ENCODE measurements at places on chromosomes 4 and X.

- peak; percentile 28 for DNase-seq
Measured at GRCh38 chrX:8726031-8726652, 5.8 kb downstream of the ANOS1 start.

GRCh38 chr4:71689822-71690221 lies 94.1 kb downstream of the GC start:
- no peak for DNase-seq

- DNase-seq: peak; percentile 74
Measured at GRCh38 chrX:16788477-16788876, 2.2 kb downstream of the TXLNG start.

DNA sequence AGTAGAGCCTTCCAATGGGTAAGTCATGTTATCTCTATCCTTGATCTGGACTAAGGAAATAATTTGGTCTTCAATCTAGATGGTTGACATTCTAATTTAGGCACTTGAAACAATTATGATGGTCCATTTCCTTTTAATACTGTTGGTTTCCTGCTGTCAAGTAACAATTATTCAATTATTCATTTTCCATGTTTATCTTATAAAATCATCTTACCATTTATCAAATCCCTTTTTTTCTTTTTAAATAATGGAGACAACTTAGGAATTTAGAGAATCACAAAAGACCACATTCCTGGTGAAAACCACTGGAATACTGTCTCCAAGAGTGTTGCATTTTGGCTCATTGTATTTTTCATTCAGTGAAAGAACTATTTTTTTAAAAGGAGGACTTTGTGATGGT lies 148.7 kb upstream of the CTSO start:
- no peak for DNase-seq

DNA sequence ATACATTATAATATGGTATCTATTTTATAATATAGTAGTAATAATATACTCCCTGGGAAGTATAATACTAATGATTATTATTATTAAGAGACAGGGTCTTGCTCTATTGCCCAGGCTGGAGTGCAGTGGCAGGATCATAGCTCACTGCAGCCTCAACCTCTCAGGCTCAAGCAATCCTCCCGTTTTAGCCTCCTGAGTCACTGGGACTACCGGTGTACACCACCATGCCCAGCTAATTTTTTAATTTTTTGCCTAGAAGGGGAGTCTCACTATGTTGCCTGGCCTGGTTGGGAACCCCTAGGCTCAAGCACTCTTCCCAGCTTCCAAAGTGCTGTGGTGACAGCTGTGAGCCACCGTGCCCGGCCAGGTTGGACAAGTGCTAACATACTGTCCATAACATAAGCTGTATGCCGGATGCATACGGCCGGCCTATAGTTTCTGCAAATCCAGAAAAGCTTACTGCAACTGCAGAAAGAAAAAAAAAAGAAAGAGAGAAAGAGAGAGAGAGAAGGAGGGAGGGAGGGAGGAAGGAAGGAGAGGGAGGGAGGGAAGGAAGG lies 94.2 kb upstream of the PPP2R3B start:
- DNase-seq: no peak

DNA sequence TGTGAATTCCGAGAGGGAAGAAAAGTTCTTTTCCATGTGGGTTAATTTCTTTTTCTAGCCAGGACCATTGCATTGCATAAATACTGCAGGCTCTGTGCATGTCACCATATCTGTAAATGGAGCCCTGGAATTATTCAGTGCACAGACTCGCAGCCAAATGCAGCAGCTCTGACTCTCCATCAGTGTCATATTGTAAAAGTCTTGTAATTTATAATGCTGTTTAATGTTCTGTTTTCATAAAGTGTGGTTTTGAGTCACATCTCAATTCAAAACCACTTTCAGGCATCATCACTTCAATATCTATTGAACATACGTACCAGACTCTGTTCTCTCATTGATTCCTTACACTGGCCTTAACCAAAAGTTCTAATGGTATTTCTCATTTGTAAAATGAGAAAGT lies 193.9 kb upstream of the RPL34 start:
- peak; percentile 65 for DNase-seq

All from fibroblast of mammary gland (primary cell).